ENCODE measurements at places on chromosomes 16 and 17.

DNA sequence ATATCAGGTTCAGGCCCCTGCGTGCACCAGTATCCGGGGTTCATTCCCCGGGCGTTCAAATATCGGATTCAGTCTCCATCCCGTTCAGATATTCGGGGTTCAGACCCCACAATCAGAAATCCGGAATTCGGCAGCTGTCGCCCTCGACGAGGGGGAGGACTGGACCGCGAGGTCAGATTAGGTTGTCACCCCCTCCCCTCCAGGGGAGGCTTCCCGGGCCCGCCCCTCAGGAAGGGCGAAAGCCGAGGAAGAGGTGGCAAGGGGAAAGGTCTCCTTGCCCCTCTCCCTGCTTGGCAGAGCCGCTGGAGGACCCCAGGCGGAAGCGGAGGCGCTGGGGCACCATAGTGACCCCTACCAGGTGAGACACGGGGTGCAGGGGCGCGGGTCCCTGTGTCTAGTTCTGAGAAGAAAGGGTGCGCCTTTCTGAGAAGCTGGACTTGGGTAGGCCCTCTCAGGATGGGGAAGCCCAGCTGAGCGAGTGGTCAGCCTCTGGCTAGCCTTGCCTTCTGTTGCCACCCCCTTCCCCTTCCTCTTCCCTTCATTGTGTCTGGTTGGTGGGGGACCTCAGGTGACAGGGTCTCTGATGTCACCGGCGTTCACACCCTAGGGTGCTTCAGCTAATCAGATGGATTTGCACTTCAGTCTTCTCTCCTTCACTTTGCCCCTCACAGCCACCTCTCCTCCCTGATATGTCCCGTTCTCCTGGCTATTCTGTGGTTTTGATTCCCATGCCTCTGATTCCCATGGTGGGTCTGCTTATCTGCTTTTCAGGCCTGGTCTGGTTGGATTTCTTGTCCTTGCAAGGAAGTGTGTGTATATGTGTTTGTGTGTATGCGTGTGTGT lies 844 bp downstream of the TAOK2 start:
- no peak for DNase-seq

- no peak for DNase-seq
Measured at GRCh38 chr16:35631261-35631945, 2172.0 kb downstream of the TP53TG3F start.

- DNase-seq: no peak
Measured at GRCh38 chr17:82698974-82699442, 510 bp upstream of the RAB40B start.

DNA sequence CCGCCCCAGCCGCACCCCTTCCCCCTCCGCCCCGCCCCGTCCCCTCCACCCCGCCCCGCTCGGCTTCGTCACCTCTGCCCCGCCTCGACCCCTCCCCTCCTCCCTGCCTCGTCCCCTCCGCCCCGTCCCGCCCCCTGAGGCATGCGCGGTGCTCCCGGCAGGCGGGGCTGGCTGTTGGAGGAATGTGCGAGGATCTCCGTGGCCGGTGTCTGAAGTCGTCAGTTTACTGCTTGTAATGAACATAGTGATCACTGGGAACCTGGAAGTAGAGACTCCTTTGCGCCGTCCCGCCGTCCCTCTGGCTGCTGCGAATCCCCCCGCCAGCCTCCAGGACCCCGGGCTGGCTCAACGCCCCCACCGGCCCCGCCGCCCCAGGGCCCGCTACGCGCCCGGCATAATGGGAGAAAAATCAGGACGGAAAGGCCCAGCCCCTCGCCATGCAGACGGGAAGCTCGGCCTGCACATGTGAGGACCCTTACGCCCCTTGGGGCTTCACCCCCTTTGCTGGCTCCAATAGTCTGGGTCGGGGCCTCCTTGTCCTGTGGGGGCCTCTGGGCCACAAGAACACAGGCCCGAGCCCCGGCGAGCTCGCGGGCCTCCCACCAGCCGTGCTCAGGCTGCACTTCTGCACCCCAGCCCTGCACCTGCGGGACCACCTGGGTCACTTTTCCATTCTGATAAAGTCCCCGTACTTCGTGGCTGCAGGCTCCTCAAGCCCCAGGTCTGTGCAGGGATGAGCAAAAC lies 743.1 kb downstream of the KCNJ18 start:
- DNase-seq: no peak

GRCh38 chr17:72561266-72561665 lies 440.4 kb downstream of the SOX9 start:
- no peak for DNase-seq

GRCh38 chr17:67514998-67515397 lies 137.9 kb downstream of the PITPNC1 start:
- DNase-seq: no peak

- no peak for DNase-seq
Measured at GRCh38 chr16:2480948-2481347, 6.0 kb downstream of the TBC1D24 start.

- no peak for DNase-seq
Measured at GRCh38 chr17:55056526-55056925, 88.0 kb downstream of the STXBP4 start.

- no peak for DNase-seq
Measured at GRCh38 chr16:24999856-25000461, 15.2 kb downstream of the ARHGAP17 start.

DNA sequence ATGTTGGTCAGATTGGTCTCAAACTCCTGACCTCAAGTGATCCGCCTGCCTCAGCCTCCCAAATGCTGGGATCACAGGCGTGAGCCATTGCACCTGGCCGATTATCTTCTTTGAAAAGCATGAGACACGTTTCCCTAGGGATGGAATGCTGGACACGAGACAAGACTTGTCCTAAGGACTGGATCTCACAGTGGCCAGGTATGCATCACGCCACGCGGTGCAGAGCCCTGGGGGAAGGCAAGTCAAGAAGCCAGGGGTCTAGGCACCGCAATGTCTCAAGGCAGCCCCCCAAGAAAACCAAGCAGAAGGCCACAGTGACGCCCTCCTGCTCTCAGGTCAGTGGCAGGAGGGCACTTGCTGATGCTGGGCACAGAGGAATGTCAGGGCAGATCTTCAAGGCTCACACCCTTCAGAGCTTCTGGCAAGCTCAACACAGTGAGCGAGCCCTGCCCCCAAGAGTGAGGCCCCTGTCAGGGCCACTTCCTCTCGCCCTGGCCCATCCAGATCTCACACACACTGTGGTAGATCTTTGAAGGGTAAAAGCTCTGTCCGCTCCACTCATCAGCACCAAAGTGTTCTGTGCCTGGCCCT lies 134.7 kb downstream of the ZNF778 start:
- no peak for DNase-seq

- DNase-seq: no peak
Measured at GRCh38 chr16:19138601-19139000, 24.8 kb downstream of the ITPRIPL2 start.

DNA sequence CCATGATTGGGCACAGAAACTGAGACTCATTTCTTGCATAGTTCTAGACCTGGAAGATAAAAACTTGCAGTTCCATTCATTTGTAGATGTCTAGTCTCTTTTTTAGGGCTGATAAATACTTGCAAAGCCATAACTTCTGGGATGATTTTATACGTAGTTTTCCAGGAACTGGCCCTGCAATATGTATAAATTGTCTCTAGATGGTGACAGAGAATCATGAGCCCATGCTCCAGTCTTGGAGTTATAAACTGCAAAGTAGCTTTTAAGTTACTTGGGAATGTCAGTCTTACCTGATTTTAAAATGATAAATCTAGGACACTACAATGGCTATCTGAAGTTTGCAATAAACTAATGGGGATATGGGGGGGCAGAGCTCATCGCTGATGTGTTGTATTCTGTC lies 3.0 kb upstream of the ADAMTS18 start:
- DNase-seq: no peak

DNA sequence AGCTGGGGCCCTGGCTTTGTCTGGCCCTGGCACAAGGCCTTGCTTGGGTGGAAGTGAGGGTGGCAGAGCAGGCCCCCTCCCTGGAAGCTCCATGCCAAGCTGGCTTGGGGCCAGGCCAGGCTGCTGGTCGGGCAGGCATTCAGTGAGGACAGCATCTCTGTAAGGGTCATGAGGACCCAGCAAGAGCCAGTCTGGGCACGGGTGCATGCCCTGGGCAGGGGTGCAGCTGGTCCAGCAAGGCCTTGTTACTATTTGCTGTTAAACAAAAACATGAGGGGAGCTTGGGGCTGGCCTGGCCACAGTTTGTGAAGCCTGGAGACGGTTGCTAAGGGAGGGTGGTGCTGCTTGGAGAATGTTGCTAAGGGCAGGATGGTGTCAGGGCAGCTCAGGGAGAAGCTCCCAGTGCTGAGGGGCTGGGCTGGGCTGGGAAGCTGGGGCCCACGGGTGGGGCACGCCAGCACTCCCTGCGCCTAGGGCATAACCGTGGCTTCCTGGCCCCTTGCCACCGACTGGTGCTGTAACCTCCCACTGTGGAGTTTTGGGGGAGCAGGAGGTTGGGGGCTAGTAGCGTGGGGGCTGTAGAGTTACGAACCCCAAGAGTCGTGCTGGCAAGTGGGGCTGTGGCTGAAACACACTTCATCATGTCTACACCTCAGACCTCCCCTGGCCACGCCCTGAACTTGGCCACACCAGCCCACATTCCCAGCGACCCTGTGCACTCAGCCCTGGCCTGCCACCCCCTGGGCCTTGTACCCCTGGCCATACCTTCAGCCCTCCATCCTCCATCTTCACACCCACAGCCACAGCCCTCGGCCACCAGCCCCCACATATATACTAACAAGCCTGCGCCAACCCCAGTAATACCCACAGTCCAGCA lies 1.6 kb downstream of the TPPP3 start:
- DNase-seq: no peak

- DNase-seq: no peak
Measured at GRCh38 chr16:11121083-11121608, 134.9 kb downstream of the SOCS1 start.

GRCh38 chr17:27651411-27652345 lies 20.7 kb downstream of the LGALS9 start:
- DNase-seq: no peak

- no peak for DNase-seq
Measured at GRCh38 chr16:85857406-85857805, 41.6 kb upstream of the IRF8 start.

GRCh38 chr16:85431431-85432124 lies 181.5 kb upstream of the GSE1 start:
- no peak for DNase-seq

DNA sequence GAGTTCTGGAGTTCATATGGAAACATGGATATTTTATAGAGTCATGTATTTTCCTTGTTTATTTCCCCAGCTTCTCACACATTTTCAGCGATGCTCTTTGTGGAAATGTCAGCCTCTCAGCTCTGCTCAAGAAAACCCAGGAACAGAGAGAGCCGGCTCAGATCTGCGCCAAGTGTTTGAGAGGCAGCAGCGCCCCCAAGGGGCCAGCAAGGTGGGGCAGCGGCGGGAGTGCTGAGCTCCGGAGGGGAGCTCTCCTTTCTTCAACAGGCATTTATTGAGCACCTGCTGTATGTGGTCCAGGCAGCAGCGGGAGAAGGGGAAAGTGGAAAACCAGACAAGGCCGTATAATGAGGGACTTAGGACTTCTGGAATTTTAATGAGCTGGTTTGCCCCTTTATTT lies 421.1 kb upstream of the C16orf82 start:
- DNase-seq: no peak

DNA sequence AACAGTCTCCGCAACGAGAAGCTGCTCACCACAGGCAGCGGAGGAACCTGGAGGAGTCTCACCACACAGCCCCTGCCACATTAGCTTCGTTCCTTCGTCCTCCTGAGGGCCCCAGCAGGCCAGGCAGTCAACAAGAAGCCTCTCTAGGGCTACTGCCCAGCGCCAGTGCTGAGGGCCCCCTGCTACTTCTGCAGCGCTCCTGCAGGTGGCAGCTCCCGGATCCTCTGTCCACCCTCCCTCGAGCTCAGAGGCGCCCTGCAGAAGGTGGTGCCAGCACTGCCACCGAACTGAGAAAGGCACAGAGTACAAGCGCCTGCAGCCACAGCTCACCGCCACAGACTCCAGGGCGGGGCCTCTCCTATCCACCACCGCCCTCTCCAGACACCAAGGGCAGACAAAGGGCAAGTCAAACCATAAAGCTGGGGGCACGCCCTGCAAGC lies 27.3 kb downstream of the KDM8 start:
- DNase-seq: no peak

- DNase-seq: no peak
Measured at GRCh38 chr16:70378869-70379493, 32.3 kb downstream of the DDX19A start.

GRCh38 chr17:80361495-80362220 lies 53.3 kb upstream of the ENDOV start:
- no peak for DNase-seq

DNA sequence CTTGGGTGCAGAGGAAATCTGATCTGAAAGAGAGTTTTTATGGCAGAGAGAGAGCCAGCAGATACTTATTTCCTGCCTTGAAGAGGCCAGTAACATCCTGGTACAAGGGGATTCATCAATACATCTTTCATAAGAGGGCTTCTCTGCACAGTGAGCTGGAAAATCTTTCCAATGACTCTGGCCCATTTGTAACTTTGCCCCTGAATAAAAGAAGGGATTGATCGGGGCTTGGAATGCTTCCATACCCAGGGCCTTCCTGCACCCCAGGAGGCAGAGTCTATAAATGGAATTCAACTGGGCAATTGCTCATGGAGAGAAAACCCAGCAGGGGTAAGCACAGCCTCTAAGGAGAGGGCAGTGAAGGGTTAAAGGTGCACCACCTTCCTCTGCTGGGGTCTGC lies 163.3 kb downstream of the XYLT1 start:
- DNase-seq: no peak

GRCh38 chr16:5042574-5043171 lies 8.9 kb upstream of the NAGPA start:
- no peak for DNase-seq

GRCh38 chr17:7001318-7001961 lies 5.6 kb downstream of the ALOX12 start:
- DNase-seq: no peak

DNA sequence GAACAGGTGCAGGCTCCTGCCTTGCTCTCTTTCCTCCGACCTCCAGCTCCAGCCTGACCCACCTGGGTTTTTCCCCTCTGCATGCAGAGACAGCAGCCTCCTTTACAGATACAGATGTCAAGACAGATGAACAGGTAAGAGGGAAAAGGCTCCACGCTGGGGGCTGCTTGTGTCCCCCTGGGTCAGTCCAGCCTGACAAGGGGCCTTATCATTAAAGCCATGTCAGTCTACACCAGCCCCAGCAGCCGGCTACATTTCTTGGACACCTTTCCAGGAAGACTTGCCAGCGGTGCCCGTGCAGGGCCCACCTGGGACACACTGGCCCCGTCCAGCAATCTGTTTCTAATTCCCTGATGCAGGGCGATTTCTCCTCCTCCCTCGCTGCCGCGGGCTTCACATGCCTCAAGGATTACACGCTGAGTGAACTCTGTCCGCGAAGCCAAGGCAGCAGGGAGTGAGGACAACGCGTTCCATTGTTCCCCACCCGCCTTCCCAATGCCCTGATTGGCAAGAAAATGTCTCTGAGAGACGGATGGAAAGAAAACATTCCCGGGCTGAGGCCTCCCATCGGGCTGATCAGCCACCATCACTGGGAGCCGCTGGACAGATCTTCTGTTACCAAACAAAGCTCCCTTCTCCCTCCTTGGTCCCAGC lies 184.7 kb downstream of the C16orf95 start:
- DNase-seq: no peak
